ENCODE measurements at places on chromosomes 7 and 10. TPM values are rescaled to one million over a fixed set of nuclear protein-coding genes. Genes with fewer than 3 reads are reported as not detected.
A peak's percentile ranks its signal among the peaks of the same experiment; 100 is the strongest.

DNA sequence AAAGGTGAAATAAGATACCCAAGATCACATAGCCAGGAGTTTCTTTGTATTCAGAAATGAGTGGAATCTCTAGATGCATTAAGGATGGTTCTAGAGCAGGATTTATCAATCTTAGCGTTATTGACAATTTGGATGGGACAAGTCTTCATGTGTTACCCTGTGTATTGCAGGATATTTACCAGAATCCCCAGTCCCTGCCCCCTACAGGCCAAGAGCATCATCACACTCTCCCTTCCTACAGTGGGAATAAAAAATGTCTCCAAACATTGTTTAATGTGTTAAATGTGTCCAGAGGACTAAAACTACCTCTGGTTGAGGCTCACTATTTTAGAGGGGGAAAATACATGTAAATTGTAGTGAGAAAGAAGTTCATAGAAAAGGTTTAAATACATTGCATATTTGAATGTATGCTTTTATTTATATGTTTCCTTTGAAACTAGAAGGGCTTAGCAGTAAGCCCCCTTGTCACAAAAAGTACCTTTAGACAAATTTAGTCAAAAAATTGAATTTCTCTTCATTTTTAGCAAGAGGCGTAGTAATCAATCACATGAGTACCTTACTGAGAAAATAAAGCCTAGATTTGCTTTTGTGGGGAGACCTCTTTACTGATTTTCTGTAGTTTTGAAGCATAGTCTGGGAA, 141.2 kb downstream of the MLLT10 start:
- ATAC-seq = peak; percentile 46

- ATAC-seq = no peak
These were observed 584.9 kb downstream of the TNS3 start for GRCh38 chr7:46996972-46997371.

DNA sequence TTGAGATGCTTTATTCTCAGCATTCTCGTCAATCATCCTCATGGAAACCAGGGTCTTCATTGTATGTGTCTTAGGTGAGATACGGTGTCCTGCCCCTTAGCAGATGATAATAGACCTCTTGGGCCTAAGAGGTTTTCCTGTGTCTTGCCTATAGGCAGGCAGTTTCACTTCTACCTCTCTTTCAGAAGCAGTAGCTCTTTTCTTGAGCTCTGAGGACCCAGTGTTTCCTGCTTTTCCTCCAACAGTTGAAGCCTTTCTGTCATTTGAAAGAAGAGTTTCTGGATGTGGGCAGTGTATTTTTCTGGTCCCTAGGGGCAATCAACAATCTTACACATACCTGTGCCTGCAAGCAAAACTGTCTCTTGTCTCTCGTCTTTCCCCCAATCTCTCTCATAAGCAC, 1550.3 kb upstream of the LRRTM3 start:
- no peak for ATAC-seq

DNA sequence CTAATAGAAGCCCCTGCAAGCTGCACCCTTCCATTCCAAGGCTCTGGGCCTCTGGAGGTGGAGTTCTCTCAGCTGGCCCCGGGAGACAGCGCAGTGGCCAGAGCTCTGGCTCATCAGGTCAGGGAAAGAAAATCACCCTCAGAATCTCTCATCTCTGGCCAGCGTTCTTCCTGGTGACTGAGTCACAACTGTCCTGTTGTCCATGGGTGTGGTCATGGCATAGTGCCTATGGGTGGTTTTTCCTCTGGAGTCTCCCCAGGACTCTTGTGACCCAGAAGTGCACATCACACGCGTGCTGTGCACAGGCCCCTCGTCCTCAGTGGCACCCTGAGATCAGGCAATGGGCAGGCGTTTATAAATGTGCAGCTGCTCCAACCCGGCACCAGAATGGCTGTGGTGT, 27.4 kb upstream of the FXYD4 start:
- ATAC-seq = no peak

GRCh38 chr7:158357106-158357897, 230.3 kb downstream of the PTPRN2 start:
- ATAC-seq = no peak

Gene ACTR1A
- 43.0 TPM for total RNA-seq

Gene PTF1A
- total RNA-seq = not detected

DNA sequence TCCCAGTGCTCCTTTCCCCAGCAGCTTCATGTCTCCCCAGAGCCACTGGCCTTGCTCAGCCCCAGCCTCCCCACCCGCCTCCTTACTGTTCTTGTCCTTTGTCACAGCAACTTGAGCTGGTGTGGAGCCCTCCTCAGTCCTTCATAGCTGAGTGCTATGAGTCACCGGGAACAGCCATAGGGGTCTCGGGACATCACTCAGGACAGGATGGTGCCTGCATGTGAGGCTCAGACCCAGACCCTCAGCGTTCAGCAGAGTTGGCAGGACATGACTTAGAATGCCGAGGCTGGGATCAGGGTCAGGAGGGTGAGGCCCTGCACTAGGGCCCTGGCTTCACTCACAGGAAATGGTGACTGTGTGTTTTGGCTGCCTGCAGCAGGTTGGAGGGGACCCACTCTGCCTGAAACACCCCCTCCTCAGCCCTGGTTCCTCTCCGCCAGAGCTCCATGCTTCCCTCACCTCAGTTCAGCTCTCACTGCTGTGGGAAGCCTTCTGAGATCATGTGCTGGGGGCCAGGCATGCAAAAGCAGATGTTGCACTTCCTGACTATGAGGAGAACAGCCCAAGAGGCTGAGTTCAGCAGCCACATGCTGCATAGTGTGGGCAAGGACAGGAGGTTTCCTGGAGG, 40.7 kb upstream of the GJD4 start:
- no peak for ATAC-seq

DNA sequence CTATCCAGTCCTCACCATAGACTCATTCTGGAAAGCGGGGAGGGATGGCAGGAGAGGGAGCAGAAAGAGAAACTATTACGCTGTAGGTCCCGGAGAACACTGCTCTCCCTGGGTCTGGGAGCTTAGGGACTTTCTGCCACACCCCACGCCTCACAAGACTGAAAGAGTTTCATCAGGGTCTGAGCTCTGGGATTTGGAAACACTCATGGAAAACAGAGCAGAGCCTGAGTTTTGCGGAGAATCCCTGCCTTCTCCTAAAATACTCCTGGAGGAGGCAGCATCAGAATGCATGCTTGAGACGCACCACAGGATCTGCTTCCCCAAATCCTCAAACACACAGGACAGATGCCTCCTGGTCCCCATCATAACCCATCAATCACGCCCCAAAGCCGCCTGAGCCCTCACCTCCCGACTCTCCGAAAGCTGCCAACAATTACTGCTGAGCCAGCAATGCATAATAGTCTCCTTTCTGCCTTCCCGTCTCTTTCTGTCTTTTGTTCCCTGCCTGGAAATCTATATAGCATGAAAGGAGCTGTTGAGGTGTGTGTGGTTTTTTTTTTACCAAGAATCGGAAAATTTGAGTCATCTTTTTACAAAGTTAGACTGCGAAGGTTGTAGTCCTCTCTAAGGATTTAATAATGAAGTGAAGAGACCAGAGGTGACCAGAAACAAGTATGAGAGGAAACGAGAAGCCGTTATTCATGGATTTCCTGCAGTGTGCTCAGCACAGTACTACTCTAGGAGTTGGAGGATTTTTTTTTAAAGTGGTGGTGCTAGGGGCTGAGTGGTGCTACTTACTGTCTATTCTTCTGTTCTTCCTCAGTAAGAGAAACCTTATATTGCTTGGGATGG, 37.7 kb downstream of the ASB13 start:
- peak; percentile 73 for ATAC-seq

GRCh38 chr7:98745722-98746318, 124.0 kb downstream of the TMEM130 start:
- peak; percentile 43 for ATAC-seq

DNA sequence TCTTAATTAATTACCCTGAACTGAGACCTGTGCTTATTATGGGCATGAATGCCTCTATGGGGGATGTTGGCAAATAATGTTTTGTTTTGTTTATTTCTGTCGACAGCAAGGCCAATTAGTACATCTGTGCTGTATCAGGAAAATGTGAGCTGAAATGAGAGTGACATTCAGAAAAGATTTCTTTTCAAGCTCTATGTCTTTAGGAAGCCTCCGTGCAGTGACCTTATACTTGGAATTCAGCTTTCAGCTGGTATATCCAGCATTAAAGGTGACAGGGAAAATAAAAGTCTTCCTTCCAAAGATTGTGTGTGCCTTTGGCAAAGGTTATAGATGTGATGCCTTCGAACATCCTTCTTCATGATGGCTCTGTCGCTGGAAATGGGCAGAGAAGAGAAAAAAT, 1061.1 kb downstream of the SORCS3 start:
- ATAC-seq = no peak

- ATAC-seq = no peak
These were observed 3.5 kb upstream of the FAM171A1 start for GRCh38 chr10:15374566-15374965.

Gene NAT16
- not detected for total RNA-seq

Gene MKX
- total RNA-seq = 0.11 TPM

DNA sequence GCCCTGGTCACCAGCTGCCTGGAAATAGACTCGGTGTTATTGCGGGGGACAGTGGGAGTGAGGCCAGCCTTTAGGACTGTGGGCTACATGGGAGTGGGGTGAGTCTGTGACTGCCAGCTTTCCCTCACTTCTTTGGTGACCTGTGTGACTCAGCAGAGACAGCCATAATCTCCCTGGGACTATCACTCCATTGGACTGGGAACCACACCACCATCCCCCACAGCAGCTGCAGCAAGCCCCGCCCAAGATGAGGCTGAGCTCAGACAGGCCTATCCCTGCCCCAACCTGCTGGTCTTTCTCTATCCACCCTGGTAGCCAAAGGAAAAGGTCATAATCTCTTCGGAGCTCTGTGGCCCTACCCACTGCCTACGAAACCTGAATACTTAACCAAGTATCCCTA, 263.2 kb downstream of the FZD1 start:
- ATAC-seq = no peak

GRCh38 chr10:77711683-77712049, 74.1 kb upstream of the KCNMA1 start:
- peak; percentile 2 for ATAC-seq

DNA sequence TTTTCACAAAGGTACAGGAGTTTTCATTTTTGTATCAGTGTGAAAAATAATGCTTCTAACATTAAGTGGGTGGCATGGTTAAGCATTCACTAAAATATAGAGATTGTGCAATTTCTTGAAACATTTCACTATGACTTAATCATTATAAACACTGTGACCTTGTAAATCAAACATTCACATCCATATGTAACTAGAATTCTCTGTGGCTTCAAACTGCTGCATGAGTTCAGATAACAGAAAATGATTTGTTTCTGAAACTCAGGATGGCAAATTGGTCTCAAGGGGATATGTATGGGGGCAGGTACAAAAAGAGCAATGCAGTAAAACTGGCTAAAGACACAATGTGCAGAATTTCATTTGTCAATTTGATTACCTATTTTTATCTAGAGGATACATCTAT, 3.8 kb downstream of the FAM133B start:
- no peak for ATAC-seq

- peak; percentile 23 for ATAC-seq
These were observed 89.3 kb downstream of the BEND7 start for GRCh38 chr10:13439313-13440184.

GRCh38 chr7:27168265-27168947, 3.1 kb upstream of the HOXA9 start:
- ATAC-seq = no peak

GRCh38 chr7:134365341-134366054, 48.8 kb upstream of the SLC35B4 start:
- no peak for ATAC-seq

GRCh38 chr10:127552446-127552845, 3.3 kb downstream of the NPS start:
- no peak for ATAC-seq

Gene MDH2
- total RNA-seq = 155 TPM

Gene NPTX2
- total RNA-seq = not detected

- no peak for ATAC-seq
These were observed 71.4 kb downstream of the INSIG1 start for GRCh38 chr7:155368894-155369600.

DNA sequence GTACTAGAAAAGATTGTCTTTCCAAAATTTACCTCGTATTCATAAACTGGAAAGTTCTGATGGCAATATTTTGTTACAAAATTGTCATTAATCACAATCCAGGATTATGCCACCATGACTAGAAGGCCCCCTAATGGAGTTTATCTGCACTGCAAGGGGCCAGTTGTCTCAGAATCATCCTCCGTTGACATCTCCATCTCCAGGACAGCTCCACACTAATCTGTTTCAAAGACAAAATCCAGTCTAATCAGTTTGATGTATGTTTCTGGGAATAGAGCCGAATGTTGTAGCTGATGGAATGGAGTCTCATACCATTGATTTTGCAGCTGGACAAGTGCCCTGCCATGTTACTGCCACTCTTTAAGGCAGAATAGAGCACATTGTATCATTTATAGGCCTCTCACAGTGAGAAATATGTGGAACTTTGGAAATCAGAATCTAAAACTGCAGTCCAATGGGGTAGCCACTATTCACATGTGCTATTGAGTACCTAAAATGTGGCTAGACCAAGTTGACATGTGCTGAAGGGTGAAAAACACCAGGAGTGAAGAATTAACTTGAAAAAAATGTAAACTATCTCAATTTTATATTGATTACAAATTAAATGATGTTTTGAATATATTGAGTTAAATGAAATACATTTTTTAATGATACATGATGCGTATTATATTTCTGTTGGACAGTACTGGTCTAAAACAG, 38.3 kb upstream of the TOMM7 start:
- no peak for ATAC-seq

DNA sequence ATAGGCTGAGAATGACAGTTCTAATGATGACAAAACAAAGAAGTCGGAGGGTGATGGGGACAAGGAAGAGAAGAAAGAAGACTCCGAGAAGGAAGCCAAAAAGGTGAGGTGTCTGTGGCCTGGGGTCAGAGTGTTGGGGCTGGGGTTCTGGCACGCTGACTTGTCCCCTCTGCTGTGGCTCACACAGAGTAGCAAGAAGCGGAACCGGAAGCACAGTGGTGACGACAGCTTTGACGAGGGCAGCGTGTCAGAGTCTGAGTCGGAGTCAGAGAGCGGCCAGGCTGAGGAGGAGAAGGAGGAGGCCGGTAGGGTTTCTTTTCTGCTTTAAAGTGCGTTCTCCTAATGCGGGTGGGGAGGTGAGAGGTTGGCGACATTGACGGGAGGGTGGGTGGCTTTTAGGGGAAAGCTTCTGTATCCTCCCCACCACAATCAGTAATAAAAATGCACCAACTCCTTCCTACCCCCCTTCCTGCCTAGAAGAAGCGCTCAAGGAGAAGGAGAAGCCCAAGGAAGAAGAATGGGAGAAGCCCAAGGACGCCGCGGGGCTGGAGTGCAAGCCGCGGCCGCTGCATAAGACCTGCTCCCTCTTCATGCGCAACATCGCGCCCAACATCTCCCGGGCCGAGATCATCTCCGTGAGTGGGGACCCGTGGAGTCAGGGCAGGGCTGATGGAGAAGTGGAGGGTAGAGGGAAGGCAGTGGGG, 4.6 kb downstream of the UFSP1 start:
- ATAC-seq = no peak

Gene GIMAP7
- total RNA-seq = 39.7 TPM

- no peak for ATAC-seq
These were observed 5.5 kb upstream of the VWDE start for GRCh38 chr7:12409097-12409711.

Gene CYP3A7
- not detected for total RNA-seq

DNA sequence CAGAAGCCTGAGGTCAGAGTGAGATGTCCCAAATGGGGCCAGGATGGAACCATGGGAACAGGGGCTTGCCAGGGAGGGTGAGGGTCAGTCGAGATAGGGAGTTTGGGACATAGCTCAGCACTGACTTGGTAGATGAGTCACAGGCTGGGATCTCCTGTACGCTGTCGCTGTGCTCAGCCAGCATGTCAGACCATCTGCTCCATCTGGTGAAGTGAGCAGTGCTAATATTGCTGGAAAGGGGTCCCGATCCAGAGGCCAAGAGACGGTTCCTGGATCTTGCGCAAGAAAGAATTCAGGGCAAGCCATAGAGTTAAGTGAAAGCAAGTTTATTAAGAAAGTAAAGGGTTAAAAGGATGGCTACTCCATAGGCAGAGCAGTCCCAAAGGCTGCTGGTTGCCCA, 505.6 kb downstream of the GALNT17 start:
- no peak for ATAC-seq

All from activated T-helper 17 cell treated with anti-CD3 and anti-CD28 coated beads, Interleukin-2, amount 50 U/mL, for 72 hours (primary cell).